ENCODE measurements at places on chromosomes 4 and X.

DNA sequence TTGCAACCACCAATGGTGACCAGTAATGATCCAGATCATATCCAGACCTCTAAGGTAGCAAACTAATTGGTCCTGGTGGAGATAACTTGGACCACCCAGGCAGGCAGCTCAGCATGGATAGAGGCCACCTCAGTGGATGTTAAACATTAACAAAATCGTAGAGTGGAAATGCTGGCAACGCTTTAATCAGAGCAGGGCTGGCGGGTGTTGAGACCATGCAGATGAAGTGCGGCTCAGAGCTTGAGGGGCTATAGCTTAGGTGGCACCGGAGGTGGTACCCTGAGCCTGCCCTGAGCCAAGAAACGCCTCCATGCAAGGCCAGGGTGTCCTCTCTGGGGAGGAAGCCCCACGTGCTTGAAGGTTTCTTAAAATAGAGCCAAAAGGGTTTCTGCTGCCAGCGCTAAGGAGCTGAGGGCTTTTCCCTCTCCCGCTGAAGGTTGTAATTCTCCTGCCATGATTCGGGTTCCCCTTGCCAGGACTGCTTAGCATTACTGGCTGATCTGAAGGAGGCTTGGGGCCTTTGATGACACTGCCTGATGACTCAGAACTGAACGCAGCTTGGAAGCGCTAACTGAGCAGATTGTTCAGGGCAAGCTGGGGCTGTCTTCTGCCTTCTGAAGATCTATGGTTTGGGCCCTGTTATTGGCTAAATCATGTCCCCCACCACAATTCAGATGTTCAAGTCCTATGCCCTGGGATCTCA, 177.8 kb upstream of the ATP6AP2 start:
- no peak for DNase-seq

- DNase-seq: no peak
Observed at GRCh38 chr4:140944572-140944971, 188.4 kb upstream of the TBC1D9 start.

GRCh38 chr4:113504422-113504821, 257.1 kb downstream of the CAMK2D start:
- no peak for DNase-seq

- DNase-seq: no peak
Observed at GRCh38 chr4:41446981-41447725, 90.8 kb upstream of the LIMCH1 start.

DNA sequence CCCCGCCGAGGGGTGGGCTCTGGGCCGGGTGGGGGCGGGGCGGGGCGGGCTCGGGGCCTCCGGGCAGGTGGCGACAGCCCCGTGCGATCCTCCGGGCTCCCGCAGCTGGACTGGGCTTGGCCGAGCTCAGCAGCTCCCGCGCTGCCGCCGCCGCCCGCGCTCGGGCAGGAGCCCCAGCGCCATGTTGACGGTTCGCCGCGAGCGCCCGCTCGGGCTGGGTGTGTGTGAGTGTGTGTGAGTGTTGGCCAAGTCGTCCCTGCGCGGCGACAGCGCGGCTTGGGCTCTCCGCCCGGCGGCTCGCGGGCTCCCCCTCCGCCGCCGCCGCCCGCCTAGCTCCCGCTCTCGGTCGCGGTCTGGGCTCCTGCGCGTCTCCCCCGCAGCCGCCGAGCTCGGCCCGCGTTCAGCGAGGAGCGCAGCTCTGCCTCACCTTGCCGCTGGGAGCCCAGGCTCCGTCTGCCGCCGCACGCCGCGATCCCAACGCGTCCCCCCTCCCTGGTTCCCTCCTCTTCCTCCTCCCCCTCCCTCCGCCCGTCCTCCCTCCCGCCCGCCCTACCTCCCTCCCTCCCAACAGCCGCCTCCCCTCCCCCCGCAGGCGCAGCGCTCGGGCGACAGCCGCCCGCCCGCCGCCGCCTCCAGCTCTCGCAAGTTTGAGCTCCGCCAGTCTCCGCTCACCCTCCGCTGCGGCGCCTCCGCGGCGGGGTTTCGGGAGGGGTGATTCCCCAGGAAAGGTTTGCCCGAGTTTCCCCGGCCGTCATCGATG, at the start of gene BCOR:
Gene BCOR, minus strand, starts transcription at position 455 of the 760 bp plus-strand sequence. CDS start 20,029 bp downstream, outside the sequence.
- peak; percentile 70 for DNase-seq

Data from C1 segment of cervical spinal cord (tissue), 14 donors.